Immature natural killer cell (primary cell): ENCODE measurements at places on chromosomes 2 and 18.

GRCh38 chr18:47274961-47275360 is 23.5 kb upstream of the SKOR2 start:
- no peak for DNase-seq

DNA sequence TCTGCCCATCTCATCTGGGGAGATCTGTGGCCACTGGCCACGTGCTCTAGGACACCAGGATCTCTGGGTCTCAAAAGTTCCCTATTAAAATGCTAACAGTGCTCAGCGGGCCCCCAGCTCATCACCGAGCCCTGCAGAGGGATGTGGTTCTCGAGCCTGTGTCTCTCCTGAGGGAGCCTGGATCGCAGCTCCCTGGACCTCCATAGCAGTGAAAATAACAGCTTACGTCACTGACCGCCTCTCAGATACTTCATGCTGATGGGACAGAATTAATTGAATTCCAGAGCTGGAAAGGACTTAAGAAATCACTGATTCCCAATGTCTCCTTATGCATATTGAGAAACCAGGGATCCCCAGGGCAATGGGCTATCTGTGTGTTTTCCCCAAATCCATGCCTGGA is 90.0 kb downstream of the GALR1 start:
- no peak for DNase-seq

- DNase-seq, result no peak
These were observed 25.8 kb upstream of the ERICH2 start for GRCh38 chr2:170744248-170745002.

DNA sequence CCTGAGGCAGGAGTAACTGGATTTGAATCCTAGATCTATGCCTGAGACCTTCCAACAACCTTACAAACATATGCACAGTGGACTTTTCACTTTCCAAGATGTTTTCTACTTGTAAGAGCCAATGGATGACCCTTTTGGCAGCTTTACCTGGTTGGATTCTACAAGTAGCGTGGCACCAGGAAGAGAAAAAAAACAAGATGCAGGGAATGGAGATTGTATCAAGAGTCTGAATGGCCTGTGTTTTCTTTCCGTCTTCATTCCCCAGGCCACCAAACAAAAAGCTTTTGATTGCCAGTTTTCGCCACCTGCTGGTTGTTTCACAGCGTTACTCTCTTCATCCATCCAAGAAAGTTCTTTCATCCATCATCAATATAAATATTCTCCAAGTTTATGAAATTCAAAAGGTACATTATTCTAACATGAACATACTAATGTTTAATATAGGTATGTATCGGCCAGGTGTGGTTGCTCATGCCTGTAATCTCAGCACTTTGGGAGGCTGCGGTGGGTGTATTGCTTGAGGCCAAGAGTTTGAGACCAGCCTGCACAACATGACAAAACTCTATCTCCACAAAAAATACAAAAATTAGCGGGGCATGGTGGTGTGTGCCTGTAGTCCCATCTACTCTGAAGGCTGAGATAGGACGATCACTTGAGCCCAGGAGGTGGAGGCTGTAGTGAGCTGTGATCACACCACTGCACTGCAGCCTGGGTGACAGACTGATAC is 3.5 kb upstream of the BCL2 start:
- peak; percentile 59 for DNase-seq

DNA sequence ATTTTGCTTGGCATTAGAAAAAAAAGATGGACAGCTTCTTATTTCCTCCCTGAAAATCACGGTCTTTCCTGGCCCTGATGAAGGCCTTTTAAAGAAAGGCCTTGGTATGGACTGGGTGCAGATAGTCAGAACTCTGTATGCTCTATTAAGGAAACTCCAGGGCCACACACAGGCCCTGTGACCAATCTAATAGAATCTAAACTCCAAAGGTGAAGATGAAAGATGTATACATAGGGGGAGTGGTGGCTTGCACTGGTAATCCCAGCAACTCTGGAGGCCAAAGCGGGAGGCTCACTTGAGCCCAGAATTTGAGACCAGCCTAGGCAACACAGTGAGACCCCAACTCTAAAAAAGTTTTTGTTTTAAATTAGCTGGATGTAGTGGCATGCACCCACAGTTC is 37.3 kb downstream of the OXER1 start:
- DNase-seq, result no peak

- DNase-seq, result no peak
These were observed 28.5 kb downstream of the NOSTRIN start for GRCh38 chr2:168830958-168831357.

DNA sequence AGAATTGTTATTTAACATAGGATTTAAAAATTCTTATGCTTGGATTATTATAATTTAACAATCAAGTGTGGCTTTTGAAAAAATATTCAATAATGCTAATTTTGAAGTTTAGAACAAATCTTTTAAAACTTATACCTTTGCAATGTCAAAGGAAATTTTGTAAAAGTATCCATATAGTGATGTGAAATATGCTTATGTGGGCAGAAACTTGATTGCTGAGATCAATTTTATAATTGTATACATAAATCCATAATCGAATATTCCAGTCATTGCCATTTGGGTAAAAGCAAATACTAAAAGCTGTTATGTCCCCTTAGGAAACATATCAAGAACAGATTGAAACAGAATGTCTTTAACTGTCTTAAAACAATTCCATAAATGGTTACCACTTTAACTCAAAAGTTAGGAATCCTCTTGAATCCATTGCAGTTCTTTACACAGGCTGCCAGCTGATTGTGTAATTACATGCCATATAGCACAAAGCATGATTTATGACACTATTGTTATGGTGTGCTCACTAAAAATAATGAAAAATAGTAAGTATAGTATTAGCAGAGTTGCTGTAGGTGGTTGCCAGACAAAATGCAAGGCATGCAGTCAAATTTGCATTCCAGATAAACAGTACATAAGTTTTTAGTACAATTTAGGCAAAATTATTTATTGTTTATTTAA is 24.2 kb downstream of the PLCL1 start:
- no peak for DNase-seq

- DNase-seq, result no peak
These were observed 74.7 kb downstream of the EXOC6B start for GRCh38 chr2:72750977-72751639.

GRCh38 chr2:130884013-130884412 is 47.3 kb downstream of the ARHGEF4 start:
- no peak for DNase-seq

- no peak for DNase-seq
These were observed 119.1 kb upstream of the LYPD1 start for GRCh38 chr2:132789066-132789465.

DNA sequence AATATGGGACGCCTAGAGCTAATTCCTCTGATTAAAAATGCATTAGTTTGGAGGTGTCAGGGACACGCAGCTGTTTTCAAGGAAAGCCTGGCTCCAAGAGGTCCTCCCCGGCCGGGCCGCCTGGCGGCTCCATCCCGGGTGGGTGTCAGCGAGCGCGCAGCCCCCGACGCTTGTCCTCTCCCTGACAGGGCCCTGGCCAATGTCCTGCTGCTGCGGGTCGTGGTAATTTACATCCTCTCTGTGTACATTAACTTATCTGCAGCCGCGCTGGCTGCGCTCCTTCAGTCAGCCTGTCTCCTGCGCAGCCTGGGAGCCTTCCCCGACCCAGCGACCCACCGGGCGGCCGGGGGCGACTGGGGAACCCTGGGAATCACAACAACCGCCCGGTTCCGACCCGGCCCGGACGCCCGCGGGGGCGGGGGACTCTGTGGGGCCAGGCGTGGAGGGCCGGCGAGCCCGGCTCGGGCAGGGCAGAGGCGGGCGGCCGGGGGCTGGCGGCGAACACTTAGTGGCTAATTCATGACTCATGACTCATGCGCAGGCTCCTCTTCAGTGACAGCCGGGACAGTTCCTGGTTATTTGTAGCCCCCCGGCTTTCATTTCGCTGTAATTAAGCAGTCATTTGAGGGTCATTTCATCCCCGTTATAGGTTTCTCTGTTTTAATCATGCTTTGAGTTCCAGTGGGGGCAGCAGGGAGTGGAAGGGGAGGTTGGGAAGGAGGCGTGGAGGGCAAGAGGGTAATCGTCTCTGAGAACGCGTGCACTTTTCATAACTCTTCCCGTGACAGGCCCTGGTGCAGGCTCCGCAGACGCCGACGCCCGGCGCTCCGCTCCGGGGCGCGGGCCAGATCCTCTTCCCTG is 141.9 kb upstream of the CTAGE1 start:
- DNase-seq, result peak; percentile 56

GRCh38 chr2:219507581-219508443 is 6.5 kb upstream of the ASIC4 start:
- no peak for DNase-seq

- no peak for DNase-seq
These were observed 3.5 kb downstream of the PRLH start for GRCh38 chr2:237569896-237570295.

- DNase-seq, result no peak
These were observed 2.9 kb downstream of the MXD1 start for GRCh38 chr2:69917852-69918251.

- DNase-seq, result no peak
These were observed 130.5 kb downstream of the TANC1 start for GRCh38 chr2:159098921-159099411.

DNA sequence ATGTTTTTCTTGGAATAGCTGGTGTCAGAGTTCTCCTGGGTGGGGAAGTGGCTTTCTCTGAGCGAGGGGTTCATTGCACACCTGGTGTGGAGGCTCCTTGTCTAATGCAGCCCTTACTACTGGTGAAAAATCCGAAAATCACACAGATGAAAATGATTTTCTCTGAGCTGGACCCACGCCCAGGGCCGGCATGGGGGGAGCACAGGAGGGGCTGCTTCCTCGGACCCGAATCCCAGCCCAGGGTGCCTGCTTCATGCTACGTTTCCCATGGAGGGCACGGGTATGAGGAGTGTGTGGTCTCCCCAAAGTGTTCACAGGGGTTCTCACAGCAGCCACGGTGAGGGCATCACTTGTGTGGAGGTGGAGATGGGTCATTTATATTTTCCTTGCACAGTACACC is 288.0 kb upstream of the HDAC4 start:
- no peak for DNase-seq

GRCh38 chr2:164114937-164115336 is 379.1 kb upstream of the FIGN start:
- DNase-seq, result no peak

GRCh38 chr2:43075811-43076585 is 150.4 kb downstream of the ZFP36L2 start:
- DNase-seq, result no peak

DNA sequence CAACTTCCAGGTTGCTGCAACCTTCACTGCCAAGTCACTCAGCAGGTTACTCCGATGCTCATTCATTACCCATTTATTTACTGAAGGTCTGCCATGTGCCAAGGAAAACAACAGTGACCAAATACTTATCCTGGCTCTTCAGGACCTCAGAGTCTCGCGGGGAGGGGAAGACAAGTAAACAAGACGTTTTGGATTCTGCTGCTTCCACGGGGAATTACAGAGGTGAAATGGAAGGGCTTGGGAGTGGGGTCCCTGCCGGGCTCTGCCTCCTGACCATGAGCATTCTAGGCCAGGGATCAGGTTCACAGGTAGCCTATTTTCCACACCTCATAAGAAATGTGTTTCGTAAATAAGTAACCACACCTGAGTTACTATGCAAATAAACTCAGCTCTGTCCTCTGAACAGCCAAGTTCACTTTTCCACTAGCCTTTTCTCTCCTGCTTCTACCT is 68.1 kb downstream of the CLHC1 start:
- DNase-seq, result no peak

GRCh38 chr2:98026927-98027522 is 31.3 kb upstream of the TMEM131 start:
- DNase-seq, result peak; percentile 6

GRCh38 chr2:37916512-37917082 is 8.5 kb upstream of the RMDN2 start:
- no peak for DNase-seq

DNA sequence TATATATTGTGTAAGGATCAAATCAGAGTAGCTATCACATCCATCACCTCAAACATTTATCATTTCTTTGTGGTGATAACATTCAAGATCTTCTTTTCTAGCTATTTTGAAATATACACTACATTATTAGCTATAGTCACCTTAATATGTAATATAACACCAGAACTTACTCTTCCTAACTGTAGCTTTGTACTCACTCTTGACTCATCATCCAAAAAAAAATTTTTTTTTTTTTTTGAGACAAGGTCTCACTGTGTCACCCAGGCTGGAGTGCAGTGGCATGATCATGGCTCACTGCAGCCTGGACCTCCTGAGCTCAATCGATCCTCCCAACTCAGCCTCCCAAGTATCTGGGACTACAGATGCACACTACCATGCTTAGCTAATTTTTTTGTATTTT is 153.3 kb downstream of the EML6 start:
- DNase-seq, result no peak

GRCh38 chr2:235300368-235301201 is 193.3 kb upstream of the AGAP1 start:
- no peak for DNase-seq

GRCh38 chr2:159605441-159606178 is 10.7 kb downstream of the BAZ2B start:
- no peak for DNase-seq

DNA sequence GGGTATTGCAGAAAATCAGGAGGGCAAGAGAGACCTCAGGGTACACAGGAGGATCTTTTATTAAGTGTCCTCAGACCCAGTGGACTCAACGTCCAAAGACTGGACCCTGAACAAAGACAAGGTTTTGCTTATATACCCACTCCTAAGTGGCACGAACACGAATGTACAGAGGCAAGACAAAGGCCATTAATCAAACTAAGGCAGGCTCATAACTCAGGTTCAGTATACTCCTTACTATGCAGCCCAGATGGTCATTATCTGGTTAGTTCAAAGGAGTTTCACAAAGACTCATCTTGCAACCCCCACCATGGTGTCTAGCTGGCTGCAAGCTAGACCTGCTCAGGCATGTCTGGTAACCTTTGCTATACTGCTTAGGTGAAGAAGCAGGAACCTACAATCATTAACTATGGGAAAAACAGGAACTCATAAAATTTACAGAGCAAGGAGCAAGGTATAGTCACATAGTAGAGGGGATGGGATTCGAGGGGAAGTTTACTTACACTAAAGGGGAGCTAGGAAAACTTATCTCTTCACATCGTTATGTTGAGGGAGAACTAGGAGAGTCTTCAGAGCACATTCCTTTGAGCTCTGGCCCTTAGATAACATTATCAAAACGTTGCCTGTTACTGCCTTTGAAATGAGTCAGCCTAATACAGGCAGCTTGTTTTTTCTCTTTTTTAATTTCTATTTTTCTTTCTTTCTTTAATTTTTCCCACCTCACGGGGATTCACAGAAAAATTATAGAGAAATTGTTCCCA is 33.9 kb downstream of the SLC4A3 start:
- no peak for DNase-seq

DNA sequence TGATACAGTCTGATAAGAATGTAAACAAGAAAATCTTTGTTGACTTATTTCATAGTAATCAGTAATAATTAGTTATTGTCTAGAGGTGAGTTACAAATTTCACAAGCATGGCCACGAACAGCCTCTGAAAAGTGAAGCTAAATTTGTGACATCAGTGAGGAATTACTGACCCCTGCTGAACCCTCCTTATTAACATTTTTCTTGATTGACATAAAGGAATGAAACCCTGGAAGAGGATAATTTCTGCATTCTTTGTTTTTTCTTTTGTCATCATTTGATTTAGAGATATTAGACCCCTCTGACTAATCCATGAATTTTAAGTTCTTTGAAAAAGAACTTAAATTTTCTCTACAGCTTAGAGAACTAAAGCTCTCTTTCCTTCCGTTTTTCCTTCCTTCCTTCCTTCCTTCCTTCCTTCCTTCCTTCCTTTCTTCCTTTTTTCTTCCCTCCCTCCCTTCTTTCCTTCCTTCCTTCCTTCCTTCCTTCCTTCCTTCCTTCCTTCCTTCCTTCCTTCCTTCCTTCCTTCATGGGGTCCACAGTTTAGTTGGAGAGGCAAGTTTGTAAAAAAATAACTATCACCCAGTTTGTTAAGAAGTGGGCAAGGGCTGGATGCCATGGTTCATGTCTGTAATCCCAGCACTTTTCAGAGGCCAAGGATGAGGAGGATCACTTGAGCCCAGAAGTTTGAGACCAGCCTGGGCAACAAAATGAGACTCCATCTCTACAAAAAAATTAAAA is 387.0 kb downstream of the MTX2 start:
- no peak for DNase-seq
